ENCODE measurements at places on chromosomes 13 and 19. TPM values are rescaled to one million over a fixed set of nuclear protein-coding genes. Genes with fewer than 3 reads are reported as not detected.

ZNF256 gene
- 6.7 TPM for total RNA-seq

ZNF728 gene
- not detected for total RNA-seq

- peaks cover 35% of the 10 kb centered on the region for H3K4me1 ChIP-seq
- no peak overlapping the region for H3K27ac ChIP-seq
- peaks cover 3% of the 10 kb centered on the region for H3K27me3 ChIP-seq
- no peak overlapping the region for H3K4me3 ChIP-seq
- no peak for DNase-seq
- no peaks in the 10 kb centered on the region for H3K36me3 ChIP-seq
Observed at GRCh38 chr19:35120898-35121297, 5.3 kb downstream of the FXYD3 start.

ZNF613 gene
- 6.9 TPM for total RNA-seq

- no peaks in the 10 kb centered on the region for H3K27me3 ChIP-seq
- H3K4me1 ChIP-seq: no peaks in the 10 kb centered on the region
- no peak overlapping the region for H3K27ac ChIP-seq
- H3K4me3 ChIP-seq: no peak overlapping the region
Observed at GRCh38 chr13:108860418-108860817, 231.0 kb downstream of the MYO16 start.

KIRREL2 gene
- 0.31 TPM for total RNA-seq

CGB2 gene
- total RNA-seq: not detected

GRCh38 chr13:112904436-112904960 lies 64.5 kb upstream of the MCF2L start:
- H3K36me3 ChIP-seq: no peaks in the 10 kb centered on the region
- DNase-seq: no peak
- H3K27ac ChIP-seq: no peak overlapping the region
- H3K4me3 ChIP-seq: no peak overlapping the region
- H3K4me1 ChIP-seq: no peaks in the 10 kb centered on the region
- peaks cover 14% of the 10 kb centered on the region for H3K27me3 ChIP-seq

CEACAM20 gene
- not detected for total RNA-seq

FGF21 gene
- not detected for total RNA-seq

PLIN5 gene
- 2.3 TPM for total RNA-seq

GRCh38 chr13:60318186-60318585 lies 78.8 kb upstream of the TDRD3 start:
- no peaks in the 10 kb centered on the region for H3K36me3 ChIP-seq
- no peaks in the 10 kb centered on the region for H3K4me1 ChIP-seq
- no peak overlapping the region for H3K4me3 ChIP-seq
- no peaks in the 10 kb centered on the region for H3K27me3 ChIP-seq
- peak; percentile 49 for DNase-seq
- H3K27ac ChIP-seq: no peak overlapping the region

FAM216B gene
- 0.09 TPM for total RNA-seq

- H3K27me3 ChIP-seq: no peaks in the 10 kb centered on the region
- no peak overlapping the region for H3K27ac ChIP-seq
- H3K4me1 ChIP-seq: peaks cover 16% of the 10 kb centered on the region
Observed at GRCh38 chr13:40403509-40404241, 262.8 kb downstream of the FOXO1 start.

- DNase-seq: no peak
- H3K4me3 ChIP-seq: no peak overlapping the region
- peaks cover 15% of the 10 kb centered on the region for H3K4me1 ChIP-seq
- no peaks in the 10 kb centered on the region for H3K36me3 ChIP-seq
- H3K27me3 ChIP-seq: no peaks in the 10 kb centered on the region
Observed at GRCh38 chr13:23707674-23708073, 137.5 kb downstream of the TNFRSF19 start.

DNA sequence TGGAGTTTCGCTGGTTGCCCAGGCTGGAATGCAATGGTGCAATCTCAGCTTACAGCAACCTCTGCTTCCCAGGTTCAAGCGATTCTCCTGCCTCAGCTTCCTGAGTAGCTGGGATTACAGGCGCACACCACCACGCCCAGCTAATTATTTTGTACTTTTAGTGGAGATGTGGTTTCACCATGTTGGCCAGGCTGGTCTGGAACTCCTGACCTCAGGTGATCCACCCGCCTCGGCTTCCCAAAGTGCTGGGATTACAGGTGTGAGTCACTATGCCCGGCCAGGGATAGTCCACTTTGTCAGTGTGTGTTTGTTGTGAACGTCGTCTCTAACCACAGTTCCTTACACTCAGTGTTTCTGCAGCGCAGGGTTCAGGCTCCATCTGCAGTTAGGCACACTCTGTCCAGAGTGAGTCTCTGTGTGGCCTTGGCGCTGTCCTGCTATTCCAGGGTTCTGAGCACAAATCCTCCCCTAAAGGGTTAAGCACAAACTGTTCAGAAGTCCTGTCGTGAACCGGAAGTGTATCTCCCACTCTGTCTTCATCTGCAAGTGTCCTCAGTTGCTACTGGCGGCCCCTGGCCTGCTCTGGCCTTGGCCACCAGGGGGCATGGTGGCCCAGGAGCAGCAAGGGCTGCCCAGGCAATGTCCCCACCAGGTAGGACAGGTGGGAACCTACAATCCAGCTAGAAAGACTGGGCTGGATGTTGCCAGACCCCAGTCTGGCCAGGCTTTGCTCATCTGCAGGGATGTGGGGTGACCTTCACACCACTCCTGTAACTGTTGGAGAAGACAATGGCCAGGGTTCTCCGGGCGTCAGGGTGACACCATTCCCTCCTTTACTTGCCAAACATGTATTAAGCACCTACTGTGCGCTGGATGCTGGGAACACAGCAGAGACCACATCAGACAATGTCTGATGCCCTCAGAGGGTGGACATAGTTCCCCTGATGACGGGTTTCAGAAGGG lies 38.8 kb upstream of the GATAD2A start:
- no peak overlapping the region for H3K4me3 ChIP-seq
- H3K27me3 ChIP-seq: no peaks in the 10 kb centered on the region
- peak; percentile 73 for DNase-seq
- no peak overlapping the region for H3K27ac ChIP-seq
- H3K36me3 ChIP-seq: no peaks in the 10 kb centered on the region
- peaks cover 6% of the 10 kb centered on the region for H3K4me1 ChIP-seq

ZNF709 gene
- total RNA-seq: 5.4 TPM

GRCh38 chr19:28711411-28711810 lies 501.5 kb downstream of the UQCRFS1 start:
- H3K27me3 ChIP-seq: no peaks in the 10 kb centered on the region
- H3K27ac ChIP-seq: no peak overlapping the region
- H3K36me3 ChIP-seq: no peaks in the 10 kb centered on the region

DNA sequence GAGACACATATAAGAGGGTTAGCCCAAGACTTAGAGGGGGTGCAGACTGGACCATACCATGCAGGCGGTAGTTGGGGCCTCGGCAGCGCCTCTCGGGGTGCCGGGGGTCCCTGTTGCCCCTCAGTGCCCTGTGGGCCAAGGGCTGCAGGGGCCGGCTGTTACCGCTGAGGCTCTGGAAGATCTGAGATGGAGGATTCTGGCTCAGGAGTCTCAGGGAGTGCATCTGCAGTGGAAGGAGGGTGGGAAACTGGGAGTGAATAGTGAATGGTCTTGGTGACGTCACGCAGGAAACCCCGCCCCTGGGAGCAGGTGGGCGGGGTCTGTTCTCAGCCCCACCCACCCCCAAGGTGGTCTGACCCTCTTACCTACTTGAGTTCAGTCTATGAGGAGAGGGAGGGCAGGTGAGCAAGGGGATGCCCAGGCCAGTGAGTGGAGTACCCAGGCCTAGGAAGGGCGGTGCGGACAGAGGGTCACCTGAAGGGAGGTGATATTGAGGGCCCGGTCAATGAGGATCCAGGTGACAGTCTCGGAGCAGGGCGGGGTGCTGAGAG lies 1.7 kb upstream of the DBP start:
- H3K4me1 ChIP-seq: peaks cover 42% of the 10 kb centered on the region
- no peaks in the 10 kb centered on the region for H3K36me3 ChIP-seq
- peaks cover 4% of the 10 kb centered on the region for H3K27me3 ChIP-seq
- DNase-seq: peak; percentile 49
- H3K27ac ChIP-seq: peak overlapping the region; percentile 98
- H3K4me3 ChIP-seq: no peak overlapping the region

DNA sequence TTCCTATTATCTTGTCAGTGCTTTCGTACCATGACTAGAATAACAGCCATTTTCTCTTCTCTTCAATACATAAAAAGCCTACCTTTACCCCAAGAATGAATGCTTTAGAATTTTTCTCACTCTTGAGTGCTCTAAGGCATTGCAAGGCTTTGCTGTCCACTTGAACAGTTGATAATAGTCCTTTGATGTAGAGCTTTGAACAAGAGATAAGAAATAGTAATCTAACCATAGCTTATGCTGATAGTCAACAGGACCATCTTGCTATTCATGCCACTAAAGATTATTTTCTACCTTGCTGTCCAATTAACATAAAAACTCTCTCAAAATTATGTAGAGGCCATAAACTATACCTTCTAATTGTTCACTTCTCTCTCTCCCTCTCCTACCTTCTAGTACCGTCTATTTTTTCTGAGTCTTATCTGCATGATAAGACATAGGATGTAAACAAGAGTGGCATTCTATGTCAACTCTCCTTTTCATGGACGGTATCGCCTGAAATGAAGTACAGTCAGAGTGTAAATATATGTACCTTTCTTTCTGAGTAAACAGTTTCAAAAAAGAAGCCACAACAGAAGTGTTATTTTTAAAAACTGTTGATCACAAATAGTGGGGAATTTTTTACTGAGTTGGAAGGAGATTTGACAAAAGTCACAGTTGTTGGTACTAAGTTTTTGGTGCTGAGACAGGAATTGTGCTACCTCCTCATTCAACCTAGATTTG lies 297.9 kb downstream of the NDFIP2 start:
- peaks cover 14% of the 10 kb centered on the region for H3K4me1 ChIP-seq
- DNase-seq: no peak
- H3K27ac ChIP-seq: no peak overlapping the region
- H3K4me3 ChIP-seq: no peak overlapping the region
- H3K36me3 ChIP-seq: no peaks in the 10 kb centered on the region

DNA sequence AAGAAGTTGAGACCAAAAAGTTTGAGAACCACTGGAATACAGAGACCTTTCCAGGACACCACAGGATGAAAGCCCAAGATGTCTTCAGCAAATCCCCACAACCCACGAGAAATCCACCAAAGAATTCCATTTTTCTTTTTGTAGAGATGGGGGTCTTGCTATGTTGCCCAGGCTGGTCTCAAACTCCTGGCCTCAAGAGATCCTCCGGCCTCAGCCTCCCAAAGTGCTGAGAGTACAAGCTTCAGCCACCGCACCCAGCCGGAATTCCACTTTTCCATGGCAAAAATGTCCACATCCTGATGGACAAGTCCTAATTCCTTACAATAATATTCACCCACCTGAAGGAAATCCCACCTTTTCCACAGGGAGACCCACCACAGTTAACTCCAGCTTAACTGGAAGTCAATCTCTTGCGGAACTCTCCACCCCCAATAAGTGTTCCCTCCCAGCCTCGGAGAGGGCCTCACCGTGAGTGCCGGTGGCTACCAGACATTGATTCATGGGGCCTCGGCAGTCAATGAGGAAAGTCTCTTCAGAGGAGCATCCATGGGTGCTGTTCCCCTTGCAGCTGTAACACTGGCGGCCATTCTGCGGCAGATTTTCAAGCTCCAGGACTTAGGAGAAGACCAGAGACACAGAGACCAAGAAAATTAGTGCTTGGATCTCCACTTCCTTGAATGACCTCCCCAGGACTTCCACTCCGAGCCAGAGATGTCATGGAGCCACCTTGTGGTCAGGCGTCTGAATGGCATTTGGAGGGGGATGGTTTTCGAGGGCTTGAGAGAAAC lies 12.3 kb upstream of the CADM4 start:
- H3K27me3 ChIP-seq: no peaks in the 10 kb centered on the region
- peaks cover 3% of the 10 kb centered on the region for H3K36me3 ChIP-seq
- peaks cover 3% of the 10 kb centered on the region for H3K4me1 ChIP-seq

DNA sequence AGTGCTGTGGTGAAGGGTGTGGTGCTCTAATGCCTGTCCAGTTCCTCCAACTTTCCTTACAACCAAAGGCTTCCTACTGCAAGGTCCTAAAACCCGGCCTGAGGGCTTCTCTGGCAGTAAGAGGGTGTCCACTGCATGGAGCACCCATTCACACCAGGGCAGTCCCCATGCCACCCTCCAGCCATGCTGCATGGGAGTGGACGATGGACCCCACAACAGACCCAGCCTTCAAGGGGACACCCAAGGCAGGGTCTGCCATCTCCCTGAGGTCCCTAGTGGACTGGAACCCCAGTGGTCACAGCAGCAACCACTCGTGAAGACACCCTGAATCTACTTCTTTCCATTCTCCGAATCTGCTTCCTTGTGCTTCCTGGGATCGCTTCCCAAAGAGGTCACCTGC lies 117.6 kb upstream of the SOX1 start:
- no peak for DNase-seq
- peaks cover 27% of the 10 kb centered on the region for H3K27me3 ChIP-seq
- H3K4me1 ChIP-seq: peaks cover 4% of the 10 kb centered on the region
- no peak overlapping the region for H3K4me3 ChIP-seq
- no peak overlapping the region for H3K27ac ChIP-seq

GRCh38 chr19:17755443-17755890 lies 4.2 kb downstream of the FCHO1 start:
- no peak overlapping the region for H3K27ac ChIP-seq
- H3K4me3 ChIP-seq: no peak overlapping the region
- no peaks in the 10 kb centered on the region for H3K36me3 ChIP-seq

- peak; percentile 66 for DNase-seq
- H3K27ac ChIP-seq: no peak overlapping the region
- H3K36me3 ChIP-seq: no peaks in the 10 kb centered on the region
- no peak overlapping the region for H3K4me3 ChIP-seq
- peaks cover 51% of the 10 kb centered on the region for H3K27me3 ChIP-seq
Observed at GRCh38 chr19:1315470-1316166, 29.9 kb downstream of the EFNA2 start.

NCR1 gene
- not detected for total RNA-seq

DNA sequence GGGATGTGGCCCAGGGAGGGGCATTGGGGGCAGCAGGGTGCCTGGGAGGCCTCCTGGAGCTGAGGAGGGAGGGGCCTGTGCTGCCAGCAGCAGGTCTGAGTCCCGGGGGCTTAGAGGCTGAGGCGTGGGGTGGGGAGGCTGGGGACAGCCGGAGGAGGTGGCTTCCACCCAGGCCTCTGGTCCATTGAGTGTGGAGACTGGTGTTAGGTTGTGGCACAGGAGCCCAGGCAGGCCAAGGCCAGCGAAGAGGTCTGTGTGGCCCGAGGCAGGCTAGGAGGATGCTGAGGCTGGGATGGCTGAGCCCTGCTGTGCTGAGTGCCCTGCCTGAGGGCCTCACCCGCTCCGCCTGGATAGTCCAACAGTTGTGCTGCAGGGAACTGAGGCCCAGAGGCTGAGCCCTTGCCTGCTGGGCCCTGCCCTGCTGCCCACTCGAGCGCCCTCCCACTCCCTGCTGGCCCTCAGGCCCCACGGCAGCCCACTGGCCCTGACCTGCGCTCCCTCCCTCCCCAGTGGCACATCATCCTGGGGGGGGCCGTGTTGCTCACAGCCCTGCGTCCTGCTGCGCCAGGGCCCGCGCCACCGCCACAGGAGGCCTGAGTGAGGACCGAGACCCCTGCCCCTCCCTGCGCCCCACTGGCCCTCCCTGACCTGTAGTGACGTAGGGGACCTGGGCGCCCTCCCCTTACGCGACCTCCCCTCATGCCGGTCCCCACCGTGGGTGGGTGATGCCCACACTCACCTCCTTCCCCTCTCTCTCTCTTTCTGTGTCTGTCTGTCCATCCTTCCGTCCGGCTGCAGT lies 4.9 kb upstream of the GARIN5A start:
- no peak overlapping the region for H3K4me3 ChIP-seq
- H3K27ac ChIP-seq: no peak overlapping the region
- H3K36me3 ChIP-seq: peaks cover 62% of the 10 kb centered on the region
- no peaks in the 10 kb centered on the region for H3K27me3 ChIP-seq
- no peak for DNase-seq
- peaks cover 29% of the 10 kb centered on the region for H3K4me1 ChIP-seq

GRCh38 chr19:52336117-52336790 lies at the start of gene ZNF610:
Gene ZNF610, plus strand, starts transcription at chr19:52336243. Its CDS starts 12,930 bp downstream, at chr19:52349173.
- no peaks in the 10 kb centered on the region for H3K36me3 ChIP-seq
- peak within 1 kb of the TSS; percentile 96 for H3K4me3 ChIP-seq
- no peaks in the 10 kb centered on the region for H3K27me3 ChIP-seq
- H3K27ac ChIP-seq: peak within 1 kb of the TSS; percentile 91
- DNase-seq: peak; percentile 94

Data from muscle of leg (tissue), 16 donors.